ENCODE measurements at places on chromosomes 12 and 14.

DNA sequence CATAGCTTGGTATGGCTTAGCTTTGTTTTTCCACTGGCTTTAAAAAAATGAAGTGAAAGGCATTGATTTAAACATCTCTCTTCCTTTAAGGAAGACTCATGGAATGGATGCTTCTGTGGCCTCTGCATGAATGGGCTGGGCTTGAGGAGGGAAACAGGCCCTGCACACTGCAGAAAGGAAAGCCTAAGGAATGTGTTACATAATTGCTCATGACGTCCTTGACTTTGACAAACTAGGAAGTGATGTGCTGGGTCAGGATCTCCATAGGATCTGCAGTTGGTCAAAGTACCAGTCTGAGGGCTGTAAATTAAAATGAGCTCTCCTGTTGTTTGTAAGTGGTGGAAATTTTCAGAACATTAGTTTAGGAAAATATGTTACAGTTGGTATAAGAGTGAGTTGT lies 12.7 kb downstream of the SAMD4A start:
- DNase-seq, result no peak

GRCh38 chr14:101878822-101879528 lies 85.4 kb upstream of the DYNC1H1 start:
- DNase-seq, result no peak

- DNase-seq, result no peak
These were observed 32.8 kb upstream of the TXNRD1 start for GRCh38 chr12:104182621-104183378.

- DNase-seq, result no peak
These were observed 196.6 kb upstream of the DIO3 start for GRCh38 chr14:101364503-101365328.

DNA sequence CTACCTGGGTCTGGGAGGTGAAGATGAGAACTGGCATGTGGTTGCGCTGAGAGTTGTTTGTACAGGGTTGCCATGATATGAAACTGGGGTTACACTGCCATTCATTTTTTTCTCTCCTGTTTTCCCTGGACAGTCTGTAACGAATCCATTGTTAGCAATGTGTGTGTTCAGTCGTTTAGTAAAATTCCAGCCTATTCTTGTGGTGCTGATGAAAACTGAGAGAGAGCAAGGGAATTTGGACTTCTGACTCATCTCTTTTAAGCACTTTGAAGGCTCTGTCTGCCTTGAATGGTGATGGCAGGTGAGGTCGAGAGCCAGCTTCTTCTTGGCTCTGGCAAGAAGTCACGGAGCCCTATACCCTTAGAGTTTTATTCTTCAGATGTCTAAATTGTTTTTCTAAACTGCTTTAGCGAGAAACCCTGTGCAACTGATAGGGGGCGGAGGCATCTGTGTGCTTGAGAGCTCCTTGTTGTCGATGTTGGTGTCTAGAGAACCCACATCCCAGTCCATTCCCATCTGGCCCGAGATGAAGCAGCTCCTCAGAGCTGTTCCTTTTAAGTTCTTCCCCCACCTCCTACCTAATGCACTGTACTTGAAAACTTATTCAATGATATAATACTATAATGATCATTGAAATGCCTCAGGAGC lies 204.4 kb downstream of the TMX1 start:
- no peak for DNase-seq

DNA sequence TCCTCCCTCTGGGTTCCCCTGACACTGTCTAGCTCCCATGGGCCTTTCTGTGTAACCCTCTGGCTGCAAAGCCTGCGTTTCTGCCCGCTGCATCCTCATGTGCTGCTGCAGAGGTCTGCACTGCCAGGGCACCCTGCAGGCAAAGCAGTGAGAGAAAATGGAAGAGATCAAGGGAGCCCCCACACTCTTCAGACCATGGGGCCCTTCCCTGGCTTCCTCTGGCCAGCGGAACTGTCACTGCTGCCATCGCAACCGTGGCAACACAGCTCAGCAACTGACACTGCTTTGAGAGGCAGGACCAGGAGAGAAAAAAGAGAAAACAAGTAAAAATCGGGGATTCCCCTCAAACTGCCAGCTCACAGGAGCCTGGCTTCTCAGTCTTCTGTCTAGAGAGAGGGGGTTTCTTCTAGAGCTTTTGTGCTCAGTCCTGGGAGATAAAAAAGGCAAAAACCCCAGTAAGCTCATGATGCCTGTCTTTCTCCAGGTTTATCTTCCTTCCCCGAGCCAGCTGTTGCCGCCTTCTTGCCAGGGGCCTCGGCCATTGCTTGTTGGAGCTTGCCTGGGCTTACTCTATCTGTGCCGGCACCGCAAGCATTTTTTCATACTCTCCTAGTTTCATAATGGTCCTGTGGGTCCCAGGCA lies 38.9 kb downstream of the C14orf132 start:
- DNase-seq, result no peak

DNA sequence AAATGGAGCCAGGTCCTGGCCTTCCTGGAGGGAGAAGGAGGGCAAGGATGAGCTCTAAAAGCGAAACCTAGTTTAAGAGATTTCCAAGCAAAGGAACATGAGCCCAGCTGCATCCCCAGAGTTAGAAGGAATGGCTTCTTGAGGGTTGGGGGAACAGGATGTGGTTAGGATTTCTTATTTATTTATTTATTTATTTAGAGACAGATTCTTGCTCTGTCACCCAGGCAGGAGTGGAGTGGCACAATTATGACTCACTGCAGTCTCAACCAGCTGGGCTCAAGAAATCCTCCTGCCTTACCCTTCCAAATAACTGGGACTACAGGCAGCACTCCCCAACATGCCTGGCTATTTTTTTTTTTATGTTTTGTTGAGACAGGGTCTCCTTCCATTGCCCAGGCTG lies 25.3 kb upstream of the TMEM106C start:
- DNase-seq, result no peak

GRCh38 chr12:50066402-50066801 lies 9.0 kb downstream of the ASIC1 start:
- no peak for DNase-seq

GRCh38 chr12:112684742-112685141 lies 106.8 kb upstream of the RPH3A start:
- no peak for DNase-seq
